Stimulated activated CD4-positive, alpha-beta T cell treated with anti-CD3 and anti-CD28 coated beads, Interleukin-12 subunit alpha, Interleukin-12 subunit beta, amount 100 ng/mL, for 24 hours (primary cell): ENCODE measurements at places on chromosomes 12 and 14.

- DNase-seq, result peak; percentile 26
Measured at GRCh38 chr12:54526812-54527630, 22.4 kb upstream of the PDE1B start.

GRCh38 chr12:109461846-109462756, 15.0 kb downstream of the KCTD10 start:
- no peak for DNase-seq

GRCh38 chr14:78131616-78132015, 38.6 kb upstream of the NRXN3 start:
- DNase-seq, result no peak

DNA sequence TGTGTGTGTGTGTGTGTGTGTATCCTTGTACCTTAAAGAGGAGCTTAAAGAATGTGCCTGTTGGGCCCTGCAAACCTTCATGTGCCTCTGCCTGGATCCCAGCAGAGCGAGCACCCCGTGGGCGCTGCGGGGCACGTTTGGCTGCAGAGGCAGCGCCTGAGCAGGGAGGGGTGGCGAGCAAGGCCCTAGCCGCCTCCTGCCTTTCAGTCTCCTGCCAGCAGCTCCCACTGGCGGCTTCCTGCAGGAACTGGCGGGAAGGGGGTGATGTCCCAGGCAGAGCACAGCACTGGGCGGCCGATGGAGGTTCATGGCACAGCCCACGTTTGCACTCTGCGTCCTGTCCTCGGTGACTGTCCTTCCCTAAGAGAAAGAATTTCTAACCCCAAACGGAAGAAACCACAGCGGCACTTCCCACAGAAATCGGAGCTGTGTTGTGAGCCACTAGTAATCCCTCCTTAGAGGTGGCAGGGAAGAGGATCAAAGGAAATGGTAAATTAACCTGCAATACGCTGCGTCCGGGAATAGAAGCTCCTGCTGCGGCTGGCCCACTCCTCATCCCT, 19.8 kb downstream of the ZBTB42 start:
- DNase-seq, result no peak

DNA sequence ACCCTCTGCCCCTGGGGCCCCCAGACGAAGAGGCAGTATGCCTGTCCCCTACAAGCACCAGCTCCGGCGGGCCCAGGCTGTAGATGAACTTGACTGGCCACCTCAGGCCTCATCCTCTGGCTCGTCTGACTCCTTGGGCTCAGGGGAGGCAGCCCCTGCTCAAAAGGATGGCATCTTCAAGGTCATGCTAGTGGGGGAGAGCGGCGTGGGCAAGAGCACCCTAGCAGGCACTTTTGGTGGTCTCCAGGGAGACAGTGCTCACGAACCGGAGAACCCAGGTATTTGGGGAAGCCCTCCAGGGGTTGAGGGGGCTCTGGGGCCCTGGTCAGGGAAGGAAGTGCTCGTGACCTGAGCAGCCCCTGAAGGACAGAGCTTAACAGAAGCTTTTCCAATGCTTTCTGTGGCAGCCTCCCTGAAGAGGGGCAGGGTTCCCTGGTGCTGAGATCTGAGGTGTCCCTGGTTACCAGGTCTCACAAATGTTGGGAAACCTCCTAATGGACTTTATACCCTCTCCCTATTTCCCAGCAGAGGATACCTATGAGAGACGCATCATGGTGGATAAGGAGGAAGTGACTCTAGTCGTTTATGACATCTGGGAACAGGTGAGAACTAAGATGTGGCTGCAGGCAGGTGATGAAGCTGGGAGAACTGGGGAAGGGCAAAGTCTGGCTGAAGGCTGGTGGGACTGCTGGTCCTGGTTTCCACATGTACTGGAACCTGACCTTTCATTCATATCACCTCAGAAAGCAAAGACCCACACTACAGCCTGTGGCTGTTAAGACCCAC, 1.9 kb downstream of the REM2 start:
- DNase-seq, result no peak
